ENCODE measurements at places on chromosomes 6 and 20. TPM values are rescaled to one million over a fixed set of nuclear protein-coding genes. Genes with fewer than 3 reads are reported as not detected.

SEL1L2 gene
- not detected for total RNA-seq

HTR1E gene
- total RNA-seq: not detected

SNRPB gene
- 249 TPM for total RNA-seq

CNR1 gene
- not detected for total RNA-seq

REM1 gene
- not detected for total RNA-seq

OLIG3 gene
- not detected for total RNA-seq
